ENCODE measurements at places on chromosomes 7 and 10.

DNA sequence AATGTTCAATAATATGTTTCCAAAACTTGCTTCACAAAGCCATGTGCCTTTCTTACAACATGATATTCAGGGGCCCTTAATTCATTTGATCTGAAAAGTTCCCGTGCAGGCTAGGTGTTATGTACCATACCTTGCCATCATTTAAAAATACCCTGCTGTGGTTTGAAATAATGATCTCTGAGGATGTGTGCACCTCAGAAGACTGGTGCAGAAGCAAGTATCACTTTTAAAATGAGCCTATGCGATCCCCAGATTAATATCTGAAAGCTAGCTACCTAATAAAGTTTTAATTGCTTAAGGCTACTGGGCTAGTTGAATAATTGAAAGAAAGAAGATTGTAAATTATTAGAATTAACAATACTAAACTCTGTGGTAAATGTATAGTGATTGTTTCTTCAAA lies 262.4 kb downstream of the CDK14 start:
- no peak for DNase-seq

- DNase-seq, result no peak
Measured at GRCh38 chr10:109746861-109747260, 176.4 kb downstream of the XPNPEP1 start.

GRCh38 chr10:127534074-127534473 lies 15.0 kb upstream of the NPS start:
- DNase-seq, result no peak

DNA sequence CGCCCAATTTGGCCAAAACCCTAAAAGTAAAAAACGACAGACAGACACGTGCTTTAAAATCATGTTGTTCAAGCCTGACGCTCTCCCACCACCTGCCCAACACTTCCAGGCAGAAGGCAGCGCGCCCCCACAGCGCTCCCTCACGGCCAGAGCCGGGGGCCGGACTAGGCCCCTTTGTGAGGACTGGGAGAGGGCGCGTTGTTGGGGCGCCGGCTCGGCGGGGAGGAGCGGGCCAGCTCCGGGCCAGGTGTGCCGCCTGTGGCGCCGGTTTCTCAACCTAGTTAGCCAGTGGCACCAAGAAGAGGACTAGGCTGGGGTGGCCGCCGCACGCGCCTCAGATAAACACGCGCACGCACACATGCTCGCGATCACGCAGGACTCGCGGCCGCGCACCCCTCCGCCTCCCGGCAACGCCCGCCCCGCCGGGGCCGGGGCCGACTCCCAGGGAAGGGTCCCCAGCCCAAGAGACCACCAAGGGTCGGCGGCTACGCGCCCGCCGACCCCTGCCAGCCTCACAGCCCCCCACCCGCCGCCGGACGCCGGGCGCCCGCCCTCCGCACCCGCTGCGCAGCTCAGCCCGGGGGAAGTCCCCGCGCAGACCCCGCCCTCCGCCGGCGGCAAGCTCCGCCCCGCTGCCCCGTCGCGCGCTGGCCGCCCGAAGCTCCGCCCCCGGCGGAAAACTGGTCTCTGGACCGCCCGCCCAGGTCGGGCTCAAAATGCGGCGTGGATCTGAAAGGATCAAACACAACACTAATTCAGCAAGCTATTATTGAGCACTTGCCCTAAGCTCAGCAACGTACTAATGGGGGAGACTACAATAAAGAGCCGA lies at the start of gene IMMP2L:
Gene IMMP2L, minus strand, starts transcription at position 589 of the 829 bp plus-strand sequence.
- DNase-seq, result peak; percentile 69

GRCh38 chr10:44981172-44982113 lies 2.8 kb upstream of the DEPP1 start:
- no peak for DNase-seq

GRCh38 chr10:114276671-114277070 lies 37.6 kb downstream of the VWA2 start:
- no peak for DNase-seq

GRCh38 chr7:156640949-156641485 lies 443 bp downstream of the RNF32 start:
- no peak for DNase-seq

DNA sequence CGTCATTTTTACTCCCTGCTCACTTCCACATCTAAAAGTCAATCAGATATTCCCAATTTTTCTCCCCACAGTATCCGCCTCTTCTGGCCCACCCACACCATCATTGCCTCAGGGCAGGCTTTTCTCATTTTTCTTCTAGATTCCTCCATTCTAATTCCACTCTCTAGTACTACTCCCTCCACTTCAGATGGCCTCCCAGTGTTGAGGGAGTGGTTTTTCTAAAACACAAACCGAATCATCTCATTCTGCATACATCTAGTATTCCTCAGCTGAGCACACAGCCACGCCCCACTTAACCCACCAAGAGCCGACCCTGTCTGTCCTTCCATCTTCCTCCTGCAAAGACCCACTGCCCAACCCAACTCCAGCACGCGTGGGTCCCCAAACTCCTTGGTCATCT lies 314.9 kb upstream of the NPVF start:
- no peak for DNase-seq

DNA sequence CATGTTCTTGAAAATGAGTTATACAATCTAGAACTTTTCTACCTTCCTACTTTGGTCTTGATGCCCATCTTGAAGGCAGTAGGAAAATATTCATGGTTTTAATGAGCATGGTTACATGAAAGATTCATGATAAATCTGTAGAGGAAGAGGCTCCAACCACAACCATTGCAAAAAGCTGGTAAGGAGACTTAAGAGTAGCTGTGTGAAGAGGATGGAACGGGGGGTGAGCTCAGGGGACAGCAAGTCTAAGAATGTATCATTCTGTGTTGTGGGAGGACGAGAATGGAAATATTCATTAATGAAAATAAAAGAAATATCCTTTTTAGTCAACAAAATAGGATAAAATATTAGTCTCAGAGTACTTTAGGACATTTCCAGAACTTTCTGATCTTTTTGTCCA lies 81.1 kb downstream of the BMPER start:
- no peak for DNase-seq

GRCh38 chr7:50270531-50271018 lies 33.9 kb upstream of the IKZF1 start:
- DNase-seq, result no peak

Data from urinary bladder (tissue), 4 donors.